NCI-H2081 treated with DMSO at 0.1 percent for 48 hours (cell line): ENCODE measurements at places on chromosomes 3 and 15.
A peak's percentile ranks its signal among the peaks of the same experiment; 100 is the strongest.

GRCh38 chr3:128807186-128807830, 72.1 kb upstream of the ACAD9 start:
- DNase-seq, result no peak

DNA sequence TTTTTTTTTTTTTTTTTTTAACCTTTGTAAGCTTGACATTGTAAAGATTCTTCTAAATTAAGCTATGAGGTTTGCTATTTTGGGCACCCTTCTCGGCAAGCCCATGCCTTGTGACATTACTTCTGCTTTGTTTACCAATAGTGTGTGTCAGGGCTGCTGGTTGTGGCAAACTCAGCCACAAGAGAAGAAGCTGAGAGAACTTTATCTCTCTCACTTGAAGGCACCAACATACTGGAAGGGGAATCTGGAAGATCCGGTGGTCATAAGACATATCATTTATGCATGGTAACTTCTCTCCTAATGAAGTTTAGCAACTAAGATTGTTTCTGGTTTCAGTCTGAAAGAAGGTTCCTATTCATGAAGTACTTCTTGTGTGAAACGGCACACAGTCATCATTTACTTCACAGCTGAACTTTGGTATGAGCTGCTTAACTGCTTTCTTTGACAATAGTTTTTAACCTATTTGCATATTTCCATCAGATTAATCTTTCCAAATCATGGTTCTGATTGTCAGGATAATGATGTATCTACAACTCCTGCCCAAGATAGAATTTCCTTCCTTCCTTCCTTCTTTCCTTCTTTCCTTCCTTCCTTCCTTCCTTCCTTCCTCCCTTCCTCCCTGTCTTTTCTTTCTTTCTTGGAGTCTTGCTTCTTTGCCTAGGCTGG, 189.3 kb downstream of the NFKBIZ start:
- no peak for DNase-seq

- DNase-seq, result no peak
Measured at GRCh38 chr3:57393977-57394376, 101.5 kb upstream of the ASB14 start.

DNA sequence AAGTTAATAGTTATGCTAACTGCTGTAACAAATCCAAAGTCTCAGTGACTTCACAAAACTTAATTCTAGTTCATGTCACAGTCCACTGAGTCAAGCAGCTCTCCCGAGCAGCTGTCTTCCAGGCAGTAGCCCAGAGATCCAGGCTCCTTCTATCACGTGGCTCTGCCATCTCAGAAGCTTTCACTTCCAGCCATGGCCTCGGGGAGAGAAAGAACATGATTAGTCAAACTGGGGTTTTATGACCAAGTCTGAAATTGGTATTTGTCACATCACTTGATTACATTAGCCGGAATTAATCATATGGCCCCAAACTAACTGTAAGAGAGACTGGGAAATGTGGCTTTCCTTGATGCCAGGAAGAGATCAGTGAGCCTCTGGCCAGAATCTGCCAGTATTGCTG, 70.2 kb upstream of the DGKG start:
- DNase-seq, result no peak

- DNase-seq, result no peak
Measured at GRCh38 chr3:185528532-185528931, 23.9 kb downstream of the LIPH start.

- no peak for DNase-seq
Measured at GRCh38 chr15:67558502-67558901, 16.0 kb downstream of the MAP2K5 start.

DNA sequence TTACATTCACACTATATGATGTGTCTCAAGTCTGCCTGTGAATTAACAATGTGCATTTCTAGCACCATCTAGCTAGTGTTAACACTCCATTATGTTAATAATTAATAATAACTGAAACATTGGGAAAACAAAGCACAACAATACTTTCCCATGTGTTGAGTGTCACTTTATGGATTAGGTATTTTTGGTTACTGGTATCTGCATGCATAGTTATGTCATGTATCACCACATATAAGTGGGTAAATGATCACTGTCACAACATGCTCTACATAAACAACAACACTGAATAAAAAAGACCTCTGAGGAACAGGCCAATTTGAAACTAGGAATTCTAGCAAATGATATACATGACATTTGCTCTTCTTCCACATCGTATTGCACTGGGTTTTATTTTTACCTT, 74.7 kb downstream of the MLH1 start:
- DNase-seq, result no peak

- DNase-seq, result no peak
Measured at GRCh38 chr3:134018406-134018805, 11.3 kb downstream of the SLCO2A1 start.

GRCh38 chr3:120424976-120425570, 25.7 kb downstream of the FSTL1 start:
- no peak for DNase-seq

GRCh38 chr3:159765860-159766294, 222.8 kb upstream of the IL12A start:
- DNase-seq, result no peak

DNA sequence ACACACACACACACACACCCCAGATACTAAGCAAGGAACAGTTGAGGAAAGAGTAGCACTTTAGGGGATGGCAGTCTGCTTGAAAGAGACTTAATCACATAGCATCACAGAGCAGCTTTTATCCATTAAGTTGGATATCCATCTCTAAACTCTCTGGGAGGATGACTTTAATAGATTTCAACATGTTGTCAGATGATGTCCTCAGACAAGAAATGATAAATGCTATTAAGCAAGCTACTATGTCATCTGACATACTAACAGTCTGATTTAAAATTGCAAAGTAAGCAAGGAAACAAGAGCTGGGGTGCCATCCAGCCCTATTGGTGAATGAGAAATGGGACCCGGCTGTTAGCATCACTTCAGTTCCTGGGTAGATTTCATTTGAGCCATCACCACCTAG, 136.9 kb downstream of the PLCL2 start:
- no peak for DNase-seq

DNA sequence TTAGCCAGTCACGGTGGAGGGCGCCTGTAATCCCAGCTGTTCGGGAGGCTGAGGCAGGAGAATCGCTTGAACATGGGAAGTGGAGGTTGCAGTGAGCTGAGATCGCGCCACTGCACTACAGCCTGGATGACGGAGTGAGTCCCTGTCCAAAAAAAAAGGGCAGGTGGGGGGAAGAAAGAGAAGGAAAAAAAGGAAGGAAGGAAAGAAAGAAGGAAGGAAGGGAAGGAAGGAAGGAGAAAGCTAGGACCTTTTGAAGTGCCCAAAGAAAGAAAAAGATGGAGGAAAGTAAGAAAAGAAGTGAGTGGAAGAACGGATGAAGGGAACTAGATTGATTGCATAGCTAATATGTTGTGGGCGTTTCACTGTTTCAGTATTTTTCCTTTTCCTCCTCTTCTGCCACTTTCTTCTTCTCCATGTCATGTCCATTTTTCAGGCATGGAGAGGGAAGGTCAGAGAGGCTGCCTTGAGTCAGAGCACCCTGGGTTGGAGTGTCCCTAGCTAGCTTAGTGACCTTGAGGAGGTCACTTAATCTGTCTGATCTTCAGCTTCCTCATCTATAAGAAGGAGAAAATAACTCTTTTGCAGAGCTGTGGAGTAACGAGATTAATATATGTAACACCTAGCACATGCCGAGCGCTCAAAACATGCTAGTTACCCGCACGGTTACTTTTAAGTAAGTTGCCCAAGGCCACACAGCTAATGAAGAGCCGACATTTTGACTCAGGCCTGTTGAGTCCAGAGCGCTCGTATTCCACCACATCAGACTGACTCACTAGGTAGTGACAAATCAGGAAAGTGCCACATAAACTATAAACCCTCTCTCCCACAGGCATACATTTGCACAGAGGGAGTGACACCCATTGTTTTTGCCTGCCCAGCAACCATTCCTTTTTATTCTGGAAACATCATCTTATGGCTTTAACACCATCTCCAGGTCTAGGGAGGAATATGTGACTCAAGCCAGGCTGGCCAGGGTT, 42.2 kb downstream of the BHLHE40 start:
- no peak for DNase-seq

GRCh38 chr15:52103217-52104207, 9.1 kb downstream of the BCL2L10 start:
- no peak for DNase-seq

GRCh38 chr3:170641510-170642236, 55.8 kb upstream of the SLC7A14 start:
- no peak for DNase-seq

DNA sequence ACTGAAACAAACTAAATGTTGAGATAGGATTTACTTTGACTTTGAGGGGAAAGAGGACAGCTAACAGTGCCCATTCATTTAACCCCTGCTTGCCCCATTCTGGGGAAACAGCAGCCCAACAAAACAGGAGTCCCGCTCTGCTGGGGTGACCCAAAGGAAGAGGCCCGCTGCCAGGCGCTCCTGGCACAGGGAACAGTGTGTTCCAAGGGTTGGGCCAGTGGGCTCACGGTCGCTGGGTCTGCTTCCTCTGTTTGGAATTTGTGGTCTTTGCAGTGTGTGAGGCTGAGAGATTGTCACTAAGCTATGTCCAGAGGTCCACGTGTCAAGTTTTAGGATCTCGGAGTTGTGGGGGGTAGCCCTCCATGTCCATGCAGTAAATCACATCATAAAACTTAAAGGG, 250.4 kb upstream of the C2CD4B start:
- no peak for DNase-seq

- no peak for DNase-seq
Measured at GRCh38 chr3:15654891-15655290, 53.3 kb downstream of the BTD start.

GRCh38 chr3:60743631-60744164, 507.6 kb downstream of the FHIT start:
- DNase-seq, result peak; percentile 70

- DNase-seq, result no peak
Measured at GRCh38 chr3:54537506-54537905, 390.4 kb downstream of the LRTM1 start.

- DNase-seq, result no peak
Measured at GRCh38 chr15:74725845-74726773, 781 bp upstream of the CYP1A1 start.

DNA sequence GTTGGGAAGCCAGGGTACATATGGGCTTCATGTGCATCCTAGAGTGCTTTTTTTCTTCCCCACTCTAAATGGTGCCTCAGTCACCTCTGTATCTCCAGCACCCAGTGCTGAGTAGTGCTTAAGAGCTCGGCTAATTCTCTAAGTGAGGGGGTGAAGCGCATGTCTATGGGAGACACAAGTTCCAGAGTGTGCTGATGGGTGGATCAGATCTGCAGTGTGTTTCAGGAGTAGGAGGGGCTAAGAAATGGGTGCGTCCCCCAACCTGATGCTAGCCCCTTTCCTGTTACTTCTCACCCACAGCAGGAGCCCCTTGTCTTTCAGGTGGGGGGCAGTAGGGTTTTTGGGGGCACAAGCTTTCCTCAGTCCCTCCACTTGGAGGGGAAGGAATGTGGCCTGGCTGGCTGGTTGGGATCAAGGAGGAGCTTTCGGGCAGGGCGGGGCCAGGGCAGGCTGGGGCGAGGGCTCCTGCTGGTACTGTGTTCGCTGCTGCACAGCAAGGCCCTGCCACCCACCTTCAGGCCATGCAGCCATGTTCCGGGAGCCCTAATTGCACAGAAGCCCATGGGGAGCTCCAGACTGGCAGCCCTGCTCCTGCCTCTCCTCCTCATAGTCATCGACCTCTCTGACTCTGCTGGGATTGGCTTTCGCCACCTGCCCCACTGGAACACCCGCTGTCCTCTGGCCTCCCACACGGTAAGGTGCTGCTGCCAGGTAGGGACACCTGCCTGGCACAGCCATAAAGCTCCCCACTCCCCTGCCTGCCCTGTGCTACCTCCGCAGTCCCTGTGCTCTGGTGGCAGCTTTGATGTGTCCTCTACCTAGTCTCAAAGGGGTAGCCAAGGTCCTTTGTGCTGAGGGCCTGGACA, at the start of gene IL17RE:
TSS of gene IL17RE (plus strand) at position 477 of the 866 bp plus-strand sequence. CDS start at position 562, 85 bp downstream.
- DNase-seq, result no peak

GRCh38 chr15:38424101-38424552, 29.8 kb upstream of the FAM98B start:
- no peak for DNase-seq
